ENCODE measurements at places on chromosomes 1 and 21.

- DNase-seq, result no peak
These were observed 6.9 kb downstream of the PLXNA2 start for GRCh38 chr1:208237241-208237640.

- DNase-seq, result no peak
These were observed 51.3 kb downstream of the PTP4A2 start for GRCh38 chr1:31886866-31887265.

- no peak for DNase-seq
These were observed 31.3 kb upstream of the FOXO6 start for GRCh38 chr1:41329662-41330587.

DNA sequence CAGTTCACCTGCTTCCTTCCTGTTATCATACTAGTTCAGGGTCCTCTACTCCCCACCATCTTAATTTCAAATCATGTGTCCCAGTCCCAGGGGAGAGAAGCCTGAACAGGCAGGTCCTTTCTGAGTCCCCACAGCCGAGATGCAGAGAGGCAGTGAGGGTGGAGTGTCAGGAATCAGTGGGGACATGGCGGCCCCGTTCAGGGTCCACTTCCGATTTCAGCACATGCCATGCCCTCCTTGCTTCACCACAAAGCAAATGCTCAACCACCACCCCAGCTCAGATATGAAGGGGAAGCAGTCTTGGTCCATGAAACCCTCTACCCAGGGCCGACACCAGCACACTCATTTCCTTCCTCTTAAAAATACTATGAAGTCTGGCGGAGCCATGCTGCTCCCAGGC is 5.2 kb upstream of the SEMA4A start:
- DNase-seq, result no peak

DNA sequence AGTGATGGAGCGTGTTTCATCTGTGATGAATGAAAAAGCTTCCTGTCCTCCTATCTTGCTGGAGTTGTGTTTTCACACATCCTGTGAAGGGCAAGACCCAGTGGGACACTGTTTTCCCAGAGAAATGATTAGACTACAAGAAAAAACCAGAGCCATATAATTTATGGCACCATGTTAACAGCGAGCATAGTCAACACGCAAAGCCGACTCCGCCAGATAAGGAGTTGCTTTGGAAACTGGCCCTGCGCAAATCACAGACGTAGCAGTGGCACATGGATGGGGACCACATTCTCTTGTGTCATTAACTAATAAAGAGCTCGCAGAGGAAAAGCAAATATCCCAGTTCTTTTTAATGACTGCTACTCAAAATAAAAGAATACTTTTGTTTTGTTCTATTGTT is 471.2 kb upstream of the RUNX1 start:
- DNase-seq, result no peak

DNA sequence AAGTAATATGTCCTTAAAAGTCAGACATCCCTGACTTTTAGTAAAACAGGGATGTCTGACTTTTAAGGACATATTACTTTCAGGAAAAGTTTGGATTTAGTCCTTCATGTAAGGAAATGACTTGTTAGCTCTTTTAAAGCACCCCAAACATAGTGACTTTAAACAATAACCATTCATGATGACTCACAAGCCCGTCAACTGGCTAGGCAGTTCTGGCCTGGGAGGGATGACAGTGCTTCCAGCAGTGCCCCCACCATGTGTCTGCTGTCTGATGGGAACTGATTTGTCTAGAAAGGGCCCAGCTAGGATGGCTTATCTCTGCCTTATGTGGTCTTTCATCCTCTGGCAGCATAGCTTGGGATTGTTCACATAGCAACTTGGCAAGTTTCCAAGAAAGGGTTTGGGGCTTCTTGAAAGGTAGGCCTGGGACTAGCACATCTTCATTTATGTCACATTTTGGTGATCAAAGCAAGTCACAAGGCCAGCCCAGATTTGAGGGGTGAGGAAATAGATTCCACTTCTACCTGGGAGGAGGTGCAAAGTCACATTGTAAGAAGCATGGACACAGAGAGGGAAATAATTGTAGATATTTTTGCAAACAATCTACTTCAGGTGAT is 143.5 kb downstream of the C1orf94 start:
- no peak for DNase-seq

DNA sequence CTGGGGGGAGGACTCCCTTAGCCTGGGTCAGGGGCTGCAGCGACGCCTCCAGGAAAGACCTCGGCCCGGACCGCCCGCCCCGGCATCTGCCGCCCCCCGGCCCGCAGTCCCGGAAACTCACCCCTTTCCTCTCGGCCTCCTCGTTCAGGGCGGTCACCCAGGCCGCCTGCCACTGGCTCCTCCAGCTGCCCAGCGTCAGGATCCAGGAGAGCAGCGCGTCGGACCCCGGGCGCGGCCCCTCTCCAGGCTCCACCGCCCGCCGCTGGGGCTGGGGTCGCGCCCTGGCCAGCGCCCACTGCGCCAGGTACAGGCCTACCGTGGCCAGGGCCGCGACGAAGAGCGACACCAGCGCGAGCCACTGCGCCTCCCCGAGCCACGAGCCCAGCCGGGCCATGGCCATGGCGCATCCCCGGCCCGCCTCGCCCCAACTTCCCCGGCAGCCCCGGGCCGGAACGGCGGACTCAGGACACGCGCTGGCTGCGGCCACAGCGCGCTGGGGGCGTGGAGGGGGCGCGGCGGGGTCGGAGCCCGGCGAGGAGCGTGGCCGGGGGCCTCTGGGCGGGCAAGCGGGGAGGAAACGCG is 478 bp downstream of the C2CD2 start:
- DNase-seq, result no peak

- no peak for DNase-seq
These were observed 123.9 kb upstream of the PPP2R5A start for GRCh38 chr1:212161231-212161781.

GRCh38 chr1:78101514-78101913 is 55.7 kb downstream of the GIPC2 start:
- no peak for DNase-seq

DNA sequence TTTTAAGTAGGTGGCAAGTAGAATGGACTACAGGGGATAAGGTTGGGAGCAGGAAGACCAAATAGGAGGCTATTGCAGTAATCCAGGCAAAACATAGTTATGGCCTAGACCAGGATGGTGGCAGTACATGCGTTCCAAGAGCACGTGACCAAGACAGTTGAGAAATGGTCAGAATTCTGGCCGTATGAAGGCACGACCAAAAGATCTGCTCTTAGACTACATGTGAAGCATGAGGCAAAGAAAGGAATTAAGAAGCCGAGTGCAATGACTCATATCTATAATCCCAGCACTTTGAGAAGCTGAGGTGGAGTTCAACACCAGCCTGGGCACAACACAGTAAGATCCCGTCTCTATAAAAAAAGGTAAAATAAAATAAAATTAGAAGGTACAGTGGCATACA is 71.3 kb downstream of the LUZP1 start:
- DNase-seq, result no peak
